ENCODE measurements at places on chromosomes 4 and X. TPM values are rescaled to one million over a fixed set of nuclear protein-coding genes. Genes with fewer than 3 reads are reported as not detected.

The DAPP1 gene
- total RNA-seq = 0.31 TPM

The TEX11 gene
- total RNA-seq = not detected

The SMIM31 gene
- not detected for total RNA-seq

The CACNA1F gene
- total RNA-seq = not detected

The ZNF141 gene
- total RNA-seq = 85.4 TPM

The PAPSS1 gene
- total RNA-seq = 101 TPM

The PDZD4 gene
- total RNA-seq = 151 TPM

The GDPD2 gene
- 2.8 TPM for total RNA-seq

The SSX2B gene
- total RNA-seq = not detected

The MTMR8 gene
- 6.9 TPM for total RNA-seq

The NDST4 gene
- total RNA-seq = 1.6 TPM

The VEGFD gene
- not detected for total RNA-seq

The ODAPH gene
- total RNA-seq = not detected

The ARHGAP6 gene
- 1.3 TPM for total RNA-seq

The GPRASP2 gene
- total RNA-seq = 79.2 TPM

The CSAG1 gene
- not detected for total RNA-seq

The PABPC1L2B gene
- total RNA-seq = not detected

The RTL9 gene
- total RNA-seq = 0.63 TPM

The CNGA1 gene
- total RNA-seq = not detected

The GPR34 gene
- total RNA-seq = 5.6 TPM

The MAGEB1 gene
- not detected for total RNA-seq

The TNIP3 gene
- not detected for total RNA-seq

The PABPC4L gene
- 0.94 TPM for total RNA-seq

The GAB1 gene
- total RNA-seq = 38.5 TPM

The DDIT4L gene
- 0.31 TPM for total RNA-seq

The MAGEB10 gene
- not detected for total RNA-seq
